ENCODE measurements at places on chromosomes 4 and X.

DNA sequence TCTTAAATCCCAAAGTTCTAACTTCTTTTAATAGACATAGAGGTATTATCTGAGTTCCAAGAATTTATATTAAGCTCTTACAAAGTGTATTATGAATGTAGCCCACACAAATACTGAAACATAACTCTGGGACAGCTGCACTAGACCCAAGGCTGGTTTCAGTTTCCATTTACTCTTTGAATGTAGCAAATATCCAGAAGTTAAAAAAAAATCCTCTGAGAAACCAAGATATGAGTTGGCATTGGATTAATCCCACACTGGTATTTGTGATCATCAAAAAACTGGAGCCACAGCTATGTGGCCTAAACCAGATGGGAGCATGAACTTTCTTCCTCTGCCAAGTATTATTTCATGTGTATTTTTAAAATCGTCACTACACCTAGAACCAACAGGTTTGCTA lies 23.6 kb upstream of the SMPX start:
- no peak for DNase-seq

DNA sequence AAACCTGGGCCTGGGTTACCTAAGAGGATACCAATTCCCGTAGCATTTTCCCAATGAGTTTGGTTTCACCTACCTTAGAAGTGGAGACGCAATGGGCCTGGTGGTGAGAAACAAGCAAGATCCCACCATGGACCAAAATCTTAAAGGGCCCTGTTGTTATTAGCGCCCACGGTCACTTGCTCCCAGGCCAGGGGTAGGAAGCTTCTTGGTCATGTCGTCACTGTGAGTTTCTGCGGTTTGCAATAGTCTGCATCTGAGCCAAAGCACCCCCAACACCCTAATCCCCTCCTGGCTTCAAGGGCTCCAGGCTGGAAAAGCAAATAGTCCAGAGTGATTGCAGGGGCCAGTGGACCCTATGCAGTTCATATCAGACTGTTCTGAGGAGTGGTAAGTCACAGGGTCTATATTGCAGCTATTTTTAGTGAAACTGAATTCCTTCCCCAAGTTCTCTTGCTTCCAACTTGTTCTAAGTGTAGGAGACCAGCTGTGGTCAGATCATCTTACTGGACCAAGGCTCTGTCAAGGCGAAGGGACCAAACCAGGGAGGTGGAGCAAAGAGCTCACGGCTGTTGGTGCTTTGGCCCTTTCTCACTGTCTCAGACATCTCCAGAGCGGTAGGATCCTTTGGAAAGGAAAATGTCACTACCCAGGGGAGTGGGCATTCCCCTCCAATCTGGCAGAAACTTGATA lies 307.9 kb upstream of the F9 start:
- no peak for DNase-seq

DNA sequence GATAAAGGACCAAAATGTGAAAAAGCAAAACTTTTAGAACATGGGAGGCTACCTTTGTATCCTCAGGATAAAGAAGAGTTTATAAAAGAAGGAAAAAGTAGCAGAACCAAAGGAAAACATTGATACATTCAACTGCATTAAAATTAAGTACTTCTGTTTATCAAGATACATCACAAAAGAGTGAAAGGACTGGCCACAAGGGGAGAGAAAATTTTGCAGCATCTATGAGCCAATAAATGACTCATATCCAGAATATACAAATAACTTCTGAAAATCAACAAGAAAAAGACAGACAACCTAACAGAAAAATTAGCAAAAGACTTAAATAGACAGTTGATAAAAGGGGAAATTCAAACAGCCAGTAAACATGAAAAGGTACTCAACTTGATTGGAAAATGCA lies 177.1 kb downstream of the RBMX2 start:
- DNase-seq = no peak

DNA sequence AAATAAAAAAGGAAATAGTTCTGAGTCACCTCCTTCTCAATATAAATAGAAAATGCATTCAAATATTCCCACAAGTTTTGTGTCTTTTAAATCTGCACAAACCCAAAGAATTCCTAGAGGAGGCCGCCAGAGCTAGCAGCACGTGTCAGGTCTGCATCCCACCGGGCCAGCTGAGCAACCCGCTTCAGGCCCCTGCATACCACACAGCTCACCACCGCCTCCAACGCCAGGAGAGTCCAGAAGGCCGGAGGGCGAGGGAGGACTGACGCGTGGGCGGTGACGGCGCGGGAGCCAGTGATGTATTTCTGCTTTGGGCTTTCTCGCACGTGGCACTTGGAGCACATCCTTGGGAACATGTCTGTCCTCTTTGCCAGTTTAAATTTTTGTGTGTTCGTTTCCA lies 61.9 kb upstream of the CLDN34 start:
- DNase-seq = no peak

DNA sequence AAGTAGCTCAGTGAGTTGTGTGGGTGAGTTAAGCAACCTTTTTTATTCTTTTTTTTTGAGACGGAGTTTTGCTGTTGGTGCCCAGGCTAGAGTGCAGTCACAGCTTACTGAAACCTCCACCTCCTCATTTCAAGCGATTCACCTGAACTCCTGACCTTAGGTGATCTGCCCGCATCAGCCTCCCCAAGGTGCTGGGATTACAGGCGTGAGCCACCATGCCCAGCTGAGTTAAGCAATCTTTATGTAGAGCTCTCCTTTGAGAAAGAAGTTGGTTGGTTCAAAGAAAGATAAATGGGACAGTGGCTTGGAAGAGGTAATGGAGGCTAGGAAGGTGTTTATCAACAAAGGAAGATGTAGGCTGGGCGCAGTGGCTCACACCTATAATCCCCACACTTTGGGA lies 3.2 kb downstream of the MSMO1 start:
- DNase-seq = no peak

DNA sequence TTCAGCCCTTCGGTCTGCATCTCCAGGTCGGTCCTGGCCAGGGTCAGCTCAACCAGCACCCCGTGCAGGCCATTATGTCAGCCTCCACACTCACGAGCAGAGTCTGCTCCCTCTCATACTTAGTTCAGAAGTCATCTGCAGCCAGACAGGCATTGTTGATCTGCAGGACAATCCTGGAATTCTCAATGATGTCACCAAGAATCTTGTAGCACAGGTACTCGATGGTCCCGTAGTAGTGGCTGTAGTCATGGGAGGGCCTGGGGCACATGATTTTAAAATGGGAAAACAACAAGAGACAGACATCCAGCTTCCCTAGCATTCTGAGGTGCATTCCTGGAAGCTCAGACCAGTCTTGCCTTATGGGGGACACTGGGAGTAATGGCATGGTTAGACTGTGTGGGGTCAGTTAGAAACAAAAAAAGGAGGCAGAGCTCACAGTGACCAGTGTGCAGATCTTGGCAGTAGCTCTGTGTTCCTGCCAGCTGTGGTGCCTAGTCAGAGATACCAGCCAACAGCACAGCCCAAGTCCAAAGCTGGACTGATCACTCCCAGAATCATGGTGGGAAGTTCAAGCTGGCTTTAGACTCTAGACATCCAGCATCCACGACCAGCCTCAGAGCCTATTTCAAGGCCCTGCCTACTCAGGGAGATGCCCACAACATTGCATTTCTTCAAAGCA lies 31.9 kb downstream of the LRIT3 start:
- no peak for DNase-seq

GRCh38 chrX:153640736-153641575 lies 6.0 kb upstream of the DUSP9 start:
- no peak for DNase-seq

Measured in activated CD4-positive, alpha-beta T cell treated with anti-CD3 and anti-CD28 coated beads for 4 hours (primary cell).